Stimulated activated CD8-positive, alpha-beta memory T cell treated with anti-CD3 and anti-CD28 coated beads, Interleukin-7, amount 100 ng/mL, for 1 hour (primary cell): ENCODE measurements at places on chromosomes 2 and 18.

DNA sequence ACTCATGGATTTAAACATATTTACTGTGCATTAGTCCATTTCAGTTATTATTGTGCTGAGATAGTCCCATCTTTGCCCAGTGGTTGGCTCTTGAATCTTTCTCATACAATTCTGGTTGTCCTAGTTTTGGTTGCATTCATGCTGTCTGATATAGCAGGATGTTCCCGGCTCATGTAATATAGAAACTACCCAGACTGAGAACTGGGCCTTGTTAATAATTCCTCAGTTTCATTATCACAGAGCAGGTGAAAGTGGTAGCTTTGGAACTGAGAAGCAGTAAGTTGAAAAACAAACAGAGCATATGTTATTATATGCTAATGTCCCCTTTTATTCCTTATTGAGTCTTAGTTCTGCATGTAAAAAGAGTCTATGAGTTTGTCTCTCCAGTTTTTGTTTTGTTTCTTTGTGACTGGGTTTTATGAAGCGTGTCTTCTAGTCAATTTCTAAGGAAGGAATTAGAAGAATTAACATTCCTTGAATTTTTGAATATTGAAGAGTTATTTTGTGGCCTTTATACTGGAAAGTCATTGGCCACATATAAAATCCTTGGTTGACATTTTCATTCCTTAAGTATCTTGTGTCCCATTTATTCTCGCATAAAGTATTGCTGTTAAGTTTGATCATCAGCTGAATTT lies 43.3 kb downstream of the EIF5B start:
- DNase-seq: no peak

GRCh38 chr2:120446236-120447126 lies 100.5 kb downstream of the INHBB start:
- DNase-seq: no peak

DNA sequence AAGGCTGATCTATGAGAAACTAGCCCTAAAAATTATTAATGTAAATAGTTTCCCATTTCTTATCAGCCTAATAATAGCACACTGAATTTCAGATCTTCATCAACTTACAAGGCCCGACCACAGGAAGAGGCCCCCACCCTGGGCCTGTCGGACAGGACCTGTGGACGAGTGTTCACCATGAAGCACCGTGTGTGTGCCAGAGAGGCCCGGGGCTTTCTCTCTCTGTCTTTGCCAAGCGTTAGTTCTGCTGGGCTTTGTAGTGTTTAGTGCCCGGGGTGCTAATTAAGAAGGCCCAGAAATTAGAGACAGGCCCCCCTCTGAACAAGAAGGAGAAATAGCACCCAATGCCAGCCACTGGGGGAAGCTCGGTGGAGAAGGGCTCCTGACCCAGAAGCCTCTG lies 265.7 kb downstream of the TWIST2 start:
- no peak for DNase-seq

DNA sequence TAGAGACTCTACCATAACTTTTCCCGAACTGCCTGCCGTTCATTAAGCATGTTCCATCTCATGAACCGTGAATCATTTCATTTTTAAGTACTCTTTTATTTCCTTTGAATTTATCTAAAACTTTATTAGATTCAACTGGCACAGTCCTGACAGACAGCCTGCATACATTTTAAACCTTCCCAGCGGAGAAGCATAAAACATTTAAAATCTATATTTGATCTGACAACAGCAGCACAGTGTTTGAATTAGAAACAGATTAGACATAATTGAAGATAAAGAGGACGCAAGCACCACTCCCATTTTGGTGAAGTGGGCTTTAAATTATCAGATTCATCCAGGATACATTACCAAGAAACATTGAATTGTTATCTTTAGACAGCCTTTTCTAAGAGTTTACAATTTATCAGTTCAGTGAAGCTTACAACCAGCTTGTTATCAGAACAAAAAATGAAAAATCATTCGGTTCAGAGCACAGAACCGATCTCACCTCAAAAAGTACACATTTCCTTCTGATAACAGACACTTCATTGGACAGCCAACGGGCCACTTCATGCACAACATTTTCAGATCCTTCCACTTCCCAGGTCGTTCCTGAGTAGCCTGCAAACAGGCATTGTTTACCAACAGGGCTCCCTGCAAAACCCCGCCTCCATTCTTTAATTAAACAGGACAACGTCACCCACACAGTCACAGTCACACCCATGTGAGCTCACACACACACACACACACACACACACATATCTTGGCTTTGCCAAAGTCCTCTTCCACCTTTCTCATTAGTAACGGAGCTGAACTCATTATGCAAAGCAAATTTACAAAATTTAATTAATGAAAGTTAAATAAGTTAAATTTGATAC lies 171.2 kb downstream of the SP3 start:
- DNase-seq: no peak

DNA sequence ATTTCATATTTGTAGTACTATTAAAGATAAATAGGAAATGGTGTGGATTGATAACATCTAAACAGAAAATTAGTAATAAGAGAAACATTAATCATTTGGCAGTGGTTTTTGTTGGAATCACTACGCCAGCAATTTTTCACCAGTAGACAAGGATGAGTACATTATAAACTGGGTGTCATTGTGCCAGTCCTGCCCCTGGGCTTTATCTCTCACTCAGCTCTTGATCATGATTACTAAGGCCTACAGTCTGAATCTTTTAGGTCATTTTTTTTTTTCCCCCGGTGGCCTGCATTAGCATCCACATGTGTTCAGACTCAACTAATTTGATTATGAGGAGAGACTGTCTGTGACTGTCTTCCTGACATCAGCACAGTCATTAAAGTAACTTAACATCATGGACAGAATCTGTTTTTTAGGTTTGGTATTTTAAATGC lies 16.2 kb downstream of the GULP1 start:
- no peak for DNase-seq

DNA sequence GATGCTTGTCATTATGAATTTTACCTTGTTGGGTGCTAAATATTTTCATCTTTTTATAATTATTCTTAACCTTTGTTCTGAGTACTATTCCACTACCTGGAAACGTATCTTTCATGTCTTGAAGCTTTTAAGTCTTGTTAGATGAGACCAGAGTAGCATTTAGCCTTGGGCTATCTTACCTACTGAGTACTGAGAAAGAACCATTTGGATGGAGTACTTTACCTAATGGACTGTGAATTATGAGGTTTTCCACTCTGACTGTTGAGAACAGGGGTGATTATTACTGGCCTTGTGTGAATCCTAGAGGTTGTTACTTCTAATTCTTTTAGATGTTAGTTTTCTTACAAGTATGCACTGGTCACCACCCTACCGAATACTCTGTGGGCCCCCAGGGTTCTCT lies 63.5 kb downstream of the CCDC102B start:
- DNase-seq: no peak

- DNase-seq: no peak
These were observed 31.5 kb downstream of the COA5 start for GRCh38 chr2:98576666-98577312.

DNA sequence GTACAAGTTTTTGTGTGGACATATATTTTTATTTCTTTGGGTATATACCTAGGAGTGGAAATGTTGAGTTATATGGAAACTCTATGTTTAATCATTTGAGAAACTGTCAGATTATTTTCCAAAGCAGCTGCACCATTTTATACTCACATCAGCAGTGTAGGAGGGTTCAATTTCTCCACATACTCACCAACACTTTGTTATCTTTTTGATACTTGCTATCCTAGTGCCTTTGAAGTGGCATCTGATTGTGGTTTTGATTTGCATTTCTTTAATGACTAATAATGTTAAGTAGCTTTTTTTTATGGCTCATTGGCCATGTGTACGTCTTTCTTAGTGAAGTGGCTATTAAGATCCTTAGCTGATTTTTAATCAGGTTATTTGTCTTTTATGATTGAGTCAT lies 64.7 kb upstream of the SLC8A1 start:
- DNase-seq: no peak
